ENCODE measurements at places on chromosomes 3 and 15.

- DNase-seq, result peak; percentile 13
Measured at GRCh38 chr15:57565311-57565710, 26.4 kb upstream of the MYZAP start.

DNA sequence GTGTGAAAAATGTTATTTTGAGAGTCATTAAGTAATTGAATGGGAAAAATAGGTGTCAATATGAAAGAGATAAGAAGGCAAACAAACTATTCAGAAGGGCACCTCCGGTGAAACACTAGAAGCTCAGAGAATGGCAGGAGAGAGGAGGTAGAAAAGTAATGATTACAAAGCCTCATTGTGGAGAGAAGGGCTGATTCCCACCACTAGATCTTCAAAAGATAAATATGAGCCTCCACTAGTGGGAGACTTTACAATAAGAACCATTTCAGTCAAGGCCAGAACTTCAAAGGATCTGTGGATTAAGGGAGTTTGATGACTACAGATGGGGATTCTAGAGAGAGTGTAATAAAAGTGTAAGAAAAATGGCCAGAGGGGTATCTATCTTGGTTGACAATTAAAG is 535.6 kb downstream of the NLGN1 start:
- no peak for DNase-seq

GRCh38 chr3:86984271-86984670 is 6.7 kb downstream of the VGLL3 start:
- no peak for DNase-seq

DNA sequence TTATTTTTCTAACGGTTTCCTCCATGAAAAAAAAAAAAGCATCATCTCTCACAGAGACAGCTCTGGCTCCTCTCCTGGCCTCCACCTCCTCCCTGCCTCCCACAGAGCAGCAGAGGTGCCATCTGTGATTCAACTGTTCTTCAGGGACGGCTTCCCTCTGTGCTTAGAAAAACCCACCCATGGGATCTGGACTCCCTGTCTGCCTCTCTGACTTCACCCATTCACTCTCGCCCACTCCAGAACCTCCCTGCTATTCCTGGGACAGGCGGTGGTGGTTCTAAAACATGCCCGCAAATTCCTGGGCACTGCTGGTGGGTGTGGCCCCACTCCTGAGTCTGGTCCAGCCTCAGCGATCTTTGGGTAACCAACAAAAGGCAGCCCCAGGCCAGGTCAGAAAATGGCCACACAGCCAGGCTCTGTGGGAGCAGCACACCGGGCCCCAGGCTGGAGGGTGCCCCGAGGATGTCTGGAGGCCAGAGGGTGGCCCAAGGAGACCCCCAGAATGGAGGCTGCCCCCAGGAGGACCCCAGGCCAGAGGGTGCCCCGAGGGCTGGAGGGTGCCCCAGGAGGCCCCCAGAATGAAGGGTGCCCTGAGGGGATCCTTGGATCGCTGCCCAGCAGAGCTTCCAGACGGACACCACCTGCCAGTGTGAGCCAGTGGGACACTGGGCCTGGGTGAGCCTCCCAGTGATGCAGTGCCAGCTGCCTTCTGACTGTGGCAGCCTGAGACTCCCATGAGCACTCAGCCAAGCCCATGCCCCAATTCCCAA is 2.6 kb upstream of the CHST13 start:
- no peak for DNase-seq

DNA sequence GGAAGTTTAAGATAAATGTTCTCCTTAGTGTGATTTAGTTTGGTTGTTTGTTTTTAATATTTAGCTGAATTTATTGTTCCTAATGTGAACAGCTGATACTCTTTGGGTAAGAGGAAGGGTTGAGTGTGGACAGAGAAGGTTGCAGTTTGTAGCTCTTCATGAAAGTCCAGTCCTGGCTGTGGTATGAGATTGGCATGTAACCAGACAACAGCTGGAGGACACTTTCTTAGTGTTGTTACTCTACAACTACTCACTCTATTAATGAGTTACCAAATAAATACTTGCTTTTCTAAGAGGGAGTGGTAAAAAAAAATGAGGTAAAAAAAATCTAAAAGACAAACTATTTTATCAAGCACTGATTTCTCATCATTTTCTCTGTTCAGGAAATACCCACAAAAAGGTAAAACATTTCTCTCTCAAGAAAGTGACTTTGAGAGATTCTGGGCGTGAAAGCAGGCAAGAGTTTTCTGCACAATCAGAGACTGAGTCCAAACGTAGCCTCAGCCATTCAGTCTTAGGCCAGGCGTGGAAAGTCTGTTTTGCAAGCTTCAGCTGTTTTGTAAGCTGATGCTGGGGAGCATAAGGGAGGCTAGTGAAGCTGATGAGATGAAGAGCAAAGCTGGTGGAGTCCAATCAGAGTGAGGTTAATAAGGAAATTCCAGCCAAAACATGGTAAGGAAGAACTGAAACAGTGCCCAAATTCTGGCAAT is 138.5 kb upstream of the ARPP21 start:
- no peak for DNase-seq

- no peak for DNase-seq
Measured at GRCh38 chr15:54859982-54860381, 336.8 kb downstream of the RSL24D1 start.

GRCh38 chr15:60389261-60390077 is 8.3 kb downstream of the ANXA2 start:
- no peak for DNase-seq

DNA sequence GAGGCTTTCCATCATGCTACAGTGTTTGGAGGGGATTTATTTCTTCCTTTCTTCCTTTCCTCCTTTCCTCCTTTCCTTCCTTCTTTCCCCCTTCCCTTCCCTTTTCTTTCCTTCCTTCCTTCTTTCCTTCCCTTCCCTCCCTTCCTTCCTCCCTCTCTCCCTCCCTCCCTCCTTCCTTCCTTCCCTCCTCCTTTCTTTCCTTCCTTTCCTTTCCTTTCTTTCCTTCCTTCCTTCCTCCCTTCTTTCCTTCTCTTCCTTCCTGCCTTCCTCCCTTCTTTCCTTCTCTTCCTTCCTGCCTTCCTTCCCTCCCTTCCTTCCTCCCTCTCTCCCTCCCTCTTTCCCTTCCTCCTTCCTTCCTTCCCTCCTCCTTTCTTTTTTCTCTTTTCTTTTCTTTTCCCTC is 127.2 kb downstream of the EPHA3 start:
- DNase-seq, result no peak

- no peak for DNase-seq
Measured at GRCh38 chr3:30964612-30965011, 70.2 kb upstream of the GADL1 start.

GRCh38 chr3:124156866-124157712 is 165.2 kb upstream of the ROPN1 start:
- no peak for DNase-seq

DNA sequence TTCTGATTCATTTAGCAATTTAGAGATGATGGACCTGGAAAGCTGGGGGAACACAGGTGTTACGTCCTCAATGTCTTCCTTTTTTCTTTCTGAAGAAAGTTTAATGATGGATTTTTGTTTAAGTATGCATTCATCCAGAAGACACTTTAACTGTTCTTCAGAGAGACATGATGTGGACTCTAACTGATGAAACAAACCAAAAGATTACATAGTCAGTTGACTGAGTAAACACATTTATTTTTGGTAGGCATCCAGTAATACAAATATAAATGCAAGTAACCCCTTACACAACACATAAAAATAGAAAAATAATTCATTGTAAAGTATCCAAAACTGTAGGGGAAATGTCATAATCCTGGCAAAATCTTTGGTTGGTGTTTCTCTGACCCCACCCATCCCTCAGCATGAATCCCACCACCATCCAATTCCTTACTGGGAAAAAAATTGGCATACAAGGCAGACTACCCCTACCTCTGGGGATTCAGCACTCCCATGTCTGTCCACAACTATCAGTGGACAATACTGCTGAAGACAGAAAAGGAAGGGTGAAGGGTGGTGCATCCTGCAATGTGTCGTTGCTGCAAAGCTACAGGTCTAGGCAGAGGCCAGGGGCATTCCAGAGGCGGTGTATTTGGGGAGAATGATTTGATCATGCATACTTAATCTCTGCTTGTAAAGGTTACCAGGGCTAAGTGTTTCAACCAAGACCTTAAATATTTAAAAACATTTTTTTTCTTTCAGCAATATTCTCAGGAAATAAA is 37.4 kb downstream of the THBS1 start:
- DNase-seq, result no peak

DNA sequence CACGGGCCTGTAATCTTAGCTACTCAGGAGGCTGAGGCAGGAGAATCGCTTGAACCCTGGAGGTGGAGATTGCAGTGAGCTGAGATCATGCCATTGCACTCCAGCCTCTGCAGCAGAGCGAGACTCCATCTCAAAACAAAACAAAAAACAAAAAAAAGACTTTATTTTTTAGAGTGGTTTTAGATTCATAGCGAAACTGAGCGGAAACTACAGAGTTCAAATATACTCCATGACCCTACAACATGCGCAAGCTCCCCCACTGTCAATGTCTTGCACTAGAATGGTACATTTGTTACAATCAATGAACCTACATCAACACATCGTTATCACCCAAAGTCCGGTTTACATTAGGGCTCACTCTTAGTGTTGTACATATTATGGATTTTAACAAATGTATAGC is 2.2 kb upstream of the CRTAP start:
- DNase-seq, result no peak

DNA sequence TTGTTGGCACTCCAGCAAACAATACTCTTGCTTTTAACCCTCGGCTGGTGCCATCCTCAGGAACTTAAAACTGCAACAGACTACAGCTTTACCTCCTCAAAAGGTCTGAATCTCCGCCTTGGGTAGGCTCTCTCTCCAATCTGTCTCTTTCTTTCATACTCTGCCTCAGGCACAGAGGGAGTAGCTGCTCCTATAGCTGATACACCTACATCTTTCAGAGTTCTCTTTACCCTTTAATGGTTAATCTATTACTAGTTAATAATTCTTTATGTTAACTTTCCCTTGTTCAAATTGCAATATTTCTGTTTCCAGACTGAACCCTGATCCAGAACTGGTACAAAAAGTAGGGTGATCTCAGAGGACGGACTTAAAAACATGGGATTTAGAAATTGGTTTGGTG is 66.2 kb downstream of the MAP4 start:
- no peak for DNase-seq

DNA sequence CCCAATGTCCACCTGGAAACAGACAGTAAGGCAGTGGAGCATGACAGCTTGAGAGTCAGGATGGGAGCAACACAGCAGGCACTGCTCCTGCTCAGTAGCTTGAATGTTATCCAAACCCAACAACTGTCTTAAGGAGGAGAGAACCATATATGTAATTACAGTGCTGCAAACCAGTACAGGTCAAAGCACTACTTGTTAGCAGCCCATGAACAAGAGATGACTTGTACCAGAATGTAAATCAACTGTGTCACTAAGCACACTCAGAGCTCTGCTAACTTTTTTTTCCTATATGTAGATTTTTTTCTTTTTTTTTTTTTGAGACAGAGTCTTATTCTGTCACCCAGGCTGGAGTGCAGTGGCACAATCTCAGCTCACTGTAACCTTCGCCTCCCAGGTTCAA is 87.1 kb downstream of the ANO10 start:
- DNase-seq, result no peak
